Stimulated activated CD4-positive, alpha-beta T cell treated with anti-CD3 and anti-CD28 coated beads, TNF-alpha, amount 100 ng/mL, for 1 hour (primary cell): ENCODE measurements at places on chromosomes 7 and 10.

DNA sequence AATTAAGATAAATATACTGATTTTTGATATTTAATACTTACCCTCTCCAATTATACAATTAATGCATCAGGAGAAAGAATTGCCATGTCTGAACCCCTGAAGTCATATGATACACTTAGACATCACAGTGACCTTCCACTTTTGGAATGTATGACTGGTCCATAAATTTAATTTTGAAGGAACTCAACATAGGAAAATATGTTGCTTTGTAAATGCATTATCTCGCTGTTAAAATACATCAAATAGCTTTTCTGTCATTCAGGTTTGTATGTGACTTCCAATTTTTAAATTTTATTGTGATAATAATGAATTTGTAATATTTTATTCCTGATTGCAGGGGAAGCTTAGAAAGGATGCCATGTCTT, 631.9 kb upstream of the ANKRD30A start:
- no peak for DNase-seq

DNA sequence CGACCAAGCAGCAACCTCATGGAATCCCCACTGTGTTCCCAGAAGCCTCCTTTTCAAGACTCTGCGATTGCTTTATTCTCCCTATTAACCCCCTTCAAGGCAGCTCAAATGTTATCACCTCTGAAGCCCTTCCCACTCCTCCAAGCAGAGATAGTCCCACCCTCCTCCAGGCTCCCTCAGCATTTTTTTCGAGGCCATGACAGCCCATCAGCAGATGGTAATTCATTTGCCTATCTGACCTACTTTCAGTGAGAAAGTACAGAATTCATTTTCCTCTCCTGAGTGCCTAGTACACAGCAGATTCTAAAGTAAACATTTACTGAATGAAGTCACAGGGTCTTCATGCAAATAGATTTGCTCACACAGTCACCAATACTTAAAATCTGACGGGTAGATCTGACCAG, 47.8 kb downstream of the HERPUD2 start:
- DNase-seq = no peak

- DNase-seq = no peak
These were observed 23.0 kb downstream of the VSIR start for GRCh38 chr10:71750124-71750841.

DNA sequence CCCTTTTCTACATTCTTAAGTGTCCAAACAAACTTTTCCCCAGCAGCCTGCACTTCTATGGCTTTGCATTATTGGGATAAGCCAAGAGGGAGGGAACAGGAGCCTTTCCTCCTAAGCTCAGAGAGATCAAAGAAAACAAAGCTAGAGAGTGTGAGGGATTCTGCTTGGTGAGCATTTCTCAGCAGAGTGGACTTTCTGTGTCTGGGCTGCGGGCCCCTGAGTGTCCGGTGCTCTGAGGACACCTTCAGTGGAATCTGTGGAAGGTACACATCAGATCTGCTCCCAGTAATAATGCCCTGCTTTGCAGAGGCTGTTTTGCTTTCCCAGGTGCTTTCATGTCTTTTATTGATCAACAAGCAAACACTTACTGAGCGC, 50.2 kb downstream of the KCNMA1 start:
- no peak for DNase-seq

DNA sequence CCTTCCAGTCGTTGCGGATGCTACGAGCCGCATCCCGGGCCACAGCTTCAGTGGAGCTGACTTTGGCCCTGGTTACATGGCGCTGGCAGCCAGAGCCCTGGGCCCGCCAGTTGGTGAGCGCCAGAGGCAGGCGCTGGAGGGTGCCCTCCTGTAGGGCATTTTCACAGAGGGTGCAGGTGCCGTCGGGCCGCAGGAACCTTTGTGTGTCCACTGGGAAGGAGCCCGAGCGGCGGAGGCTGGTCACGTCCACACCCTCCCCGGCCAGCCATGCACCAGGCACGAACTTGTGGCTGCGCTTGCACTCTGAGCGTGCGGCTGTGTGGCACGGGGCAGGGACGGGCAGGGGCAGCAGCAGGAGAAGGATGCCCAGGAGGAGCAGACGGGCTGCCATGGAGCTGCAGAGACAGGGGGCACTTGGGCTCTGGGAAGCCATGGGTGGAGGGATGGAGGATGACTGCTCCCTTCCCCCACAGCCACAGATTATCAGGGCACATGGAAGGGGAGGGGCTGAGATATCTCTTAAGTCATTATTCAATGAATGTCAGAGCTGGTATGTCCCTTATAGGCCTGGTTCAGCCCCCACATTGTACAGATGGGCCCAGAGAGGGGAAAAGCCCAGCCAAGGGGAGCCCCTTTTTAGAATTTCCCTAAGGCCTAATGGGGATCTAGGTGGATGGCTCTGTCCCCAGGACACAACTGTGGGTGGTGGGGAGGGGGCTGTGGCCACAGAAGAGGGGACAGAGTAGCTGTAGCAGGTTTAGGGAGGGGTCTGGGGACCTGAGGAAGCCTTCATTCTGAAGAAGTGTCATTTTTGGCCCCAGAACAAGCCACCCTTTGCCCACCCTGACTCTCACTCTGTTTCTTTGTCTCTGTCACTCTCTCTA, 1.8 kb downstream of the PRF1 start:
- DNase-seq = no peak

GRCh38 chr10:30662814-30663213, 33.3 kb upstream of the LYZL2 start:
- DNase-seq = no peak

DNA sequence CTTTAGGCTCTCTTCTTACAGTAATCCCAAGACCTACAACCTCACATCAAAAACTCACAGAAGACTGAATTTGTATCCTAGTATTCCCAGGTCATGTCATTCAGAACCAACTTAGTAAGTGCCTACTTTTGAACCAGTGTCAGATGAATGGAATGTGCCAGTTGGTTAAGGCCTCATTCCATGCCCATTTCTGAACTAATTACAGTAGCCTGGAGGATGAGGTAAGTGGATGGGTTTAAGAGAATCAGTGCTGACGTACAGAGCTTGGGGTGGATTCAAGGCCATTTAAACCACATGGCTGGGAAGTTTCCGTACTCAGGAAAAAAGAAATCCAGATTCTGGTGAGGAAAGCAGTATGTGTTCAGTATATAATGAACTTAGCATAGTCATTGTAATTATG, 21.9 kb upstream of the FOXP2 start:
- no peak for DNase-seq

DNA sequence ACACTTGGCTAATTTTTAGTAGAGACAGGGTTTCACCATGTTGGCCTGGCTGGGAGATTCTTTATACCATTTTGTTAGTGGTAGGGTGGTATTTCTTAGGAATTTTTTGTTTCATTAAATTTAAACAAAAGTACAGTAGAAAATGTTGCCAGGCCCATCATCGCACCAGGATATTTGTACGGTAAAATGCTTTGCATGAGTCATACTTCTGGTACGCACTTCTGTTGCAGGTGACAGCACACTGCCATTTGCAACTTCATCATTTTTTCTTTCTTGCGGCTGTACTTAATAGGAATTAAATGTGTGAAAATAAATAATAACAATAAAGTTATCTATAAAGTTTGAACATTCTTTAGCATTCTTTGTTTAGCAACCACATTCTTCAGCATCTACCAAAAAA, 195.6 kb downstream of the SKAP2 start:
- no peak for DNase-seq

- no peak for DNase-seq
These were observed 8.1 kb downstream of the SKIDA1 start for GRCh38 chr10:21517134-21518031.

GRCh38 chr7:128076796-128077271, 45.6 kb upstream of the LRRC4 start:
- DNase-seq = no peak

- no peak for DNase-seq
These were observed 17.8 kb downstream of the SCD start for GRCh38 chr10:100364735-100365391.

DNA sequence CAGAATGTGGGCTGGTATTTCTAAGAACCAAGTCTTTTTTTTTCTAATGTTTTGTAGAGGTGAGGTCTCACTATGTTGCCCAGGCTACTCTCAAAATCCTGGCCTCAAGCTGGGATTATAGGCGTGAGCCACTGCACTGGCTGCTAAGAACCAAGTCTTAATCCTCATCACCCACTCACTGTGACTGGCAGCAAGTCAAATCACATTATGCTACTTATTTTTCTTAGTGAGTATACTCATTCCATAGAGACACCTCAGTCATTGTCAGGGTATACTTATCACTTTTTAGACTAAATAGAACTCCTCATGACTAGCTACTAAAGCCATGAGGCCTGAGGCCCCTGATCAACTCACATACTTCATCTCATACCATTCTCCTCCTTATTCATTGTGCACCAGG, 116.1 kb downstream of the STRA8 start:
- DNase-seq = no peak

GRCh38 chr10:16258291-16259040, 178.3 kb upstream of the PTER start:
- no peak for DNase-seq

GRCh38 chr7:67659091-67659490, 662.5 kb downstream of the TYW1 start:
- DNase-seq = no peak

DNA sequence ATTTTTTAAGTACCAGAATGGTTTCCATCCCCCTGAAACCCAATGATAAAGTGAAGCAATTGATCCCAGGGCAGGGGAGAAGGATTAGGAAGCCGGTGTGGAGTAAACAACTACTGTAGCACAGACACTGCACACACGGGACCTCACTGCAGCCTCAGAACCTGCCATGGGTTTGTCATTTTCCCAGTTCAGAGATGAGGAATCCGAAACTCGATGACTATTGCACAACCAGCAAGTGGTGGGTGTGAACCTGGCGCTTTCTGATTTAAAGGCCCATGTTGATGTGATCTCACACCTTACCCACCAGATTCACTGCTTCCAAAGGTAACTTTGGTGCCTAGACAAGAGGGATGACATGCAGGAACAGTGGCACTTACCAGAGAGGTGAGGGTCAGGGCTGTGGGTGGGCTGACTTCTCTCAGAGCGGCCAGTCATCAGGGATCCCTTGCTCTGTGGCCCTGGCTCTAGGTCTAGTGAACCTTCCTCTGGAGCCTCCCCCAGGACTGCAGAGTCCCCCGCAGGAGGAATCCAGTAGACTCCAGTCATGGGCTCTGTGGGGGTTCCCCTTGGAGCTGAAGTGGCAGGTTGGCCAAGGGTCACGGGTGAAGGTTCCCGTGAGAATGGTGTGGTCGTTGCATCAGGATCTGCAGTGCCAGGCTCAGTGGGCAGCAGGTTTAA, 62.8 kb downstream of the PKD1L1 start:
- no peak for DNase-seq

DNA sequence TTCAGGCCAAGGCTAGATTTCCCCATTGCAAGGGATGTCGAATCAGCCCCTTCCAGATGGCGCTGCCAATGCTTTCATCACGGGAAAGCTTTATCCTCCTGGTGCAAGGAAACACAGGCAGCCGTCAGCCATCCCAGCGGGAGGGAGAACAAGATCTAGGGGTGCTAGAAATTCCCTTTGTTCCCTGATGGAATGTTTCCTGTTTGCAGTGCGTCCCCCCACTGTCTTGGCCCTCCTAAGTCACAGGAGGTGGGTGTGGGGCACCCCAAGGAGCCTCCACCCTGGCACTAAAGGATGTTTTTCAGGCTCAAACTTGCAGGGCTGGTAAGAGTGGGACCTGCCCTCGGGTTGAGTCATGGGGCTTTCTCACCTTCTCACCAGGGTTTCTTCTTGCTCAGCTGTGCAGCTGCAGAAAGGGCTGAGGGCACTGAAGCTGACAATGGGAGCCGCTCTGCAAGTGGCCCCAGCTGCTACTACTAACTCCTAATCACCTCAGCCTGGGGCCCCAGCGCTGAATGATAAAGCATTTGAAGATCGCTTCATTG, 103.6 kb downstream of the PRPF18 start:
- DNase-seq = no peak

DNA sequence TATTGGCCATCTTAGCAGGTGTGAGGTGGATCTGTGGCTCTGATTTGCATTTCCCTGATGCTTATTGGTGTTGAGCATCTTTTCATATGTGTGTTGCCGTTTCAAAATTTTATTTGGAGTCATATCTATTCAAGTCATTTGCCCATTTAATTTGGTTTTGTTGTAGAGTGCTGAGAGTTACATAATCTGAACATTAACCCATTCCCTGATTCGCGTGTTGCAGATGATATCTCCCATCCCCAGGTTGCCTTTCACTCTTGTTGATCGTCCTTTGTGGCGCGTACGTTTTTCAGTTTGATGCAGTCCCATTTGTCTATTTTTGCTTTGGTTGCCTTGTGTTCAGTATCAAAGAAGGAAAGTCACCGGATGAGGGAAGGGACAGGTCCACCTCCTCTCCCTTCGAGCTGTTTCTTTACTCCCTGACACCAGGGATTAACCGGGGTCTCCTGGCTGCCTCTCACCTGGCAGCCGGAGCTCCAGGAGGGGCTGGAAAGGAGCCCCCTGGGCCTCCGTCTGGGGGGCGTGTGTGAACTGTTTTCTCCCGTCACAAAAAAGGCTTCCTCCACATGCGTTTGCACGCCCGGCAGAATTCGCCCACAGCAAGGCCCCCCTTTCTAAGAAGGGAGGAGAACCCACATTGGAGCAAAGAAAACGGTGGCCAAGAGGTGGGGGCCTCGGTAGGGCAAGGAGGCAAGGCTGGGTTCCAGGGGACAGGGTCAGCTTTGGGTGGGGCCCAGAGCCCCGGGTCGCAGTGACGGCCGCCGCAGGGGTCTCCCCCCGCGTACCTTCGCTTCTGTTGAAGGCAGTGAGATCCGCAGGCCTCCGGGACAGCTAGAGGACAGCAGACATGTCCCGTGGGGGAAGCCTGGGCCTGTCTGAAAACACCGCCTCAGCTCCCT, 8.3 kb downstream of the MNX1 start:
- no peak for DNase-seq

DNA sequence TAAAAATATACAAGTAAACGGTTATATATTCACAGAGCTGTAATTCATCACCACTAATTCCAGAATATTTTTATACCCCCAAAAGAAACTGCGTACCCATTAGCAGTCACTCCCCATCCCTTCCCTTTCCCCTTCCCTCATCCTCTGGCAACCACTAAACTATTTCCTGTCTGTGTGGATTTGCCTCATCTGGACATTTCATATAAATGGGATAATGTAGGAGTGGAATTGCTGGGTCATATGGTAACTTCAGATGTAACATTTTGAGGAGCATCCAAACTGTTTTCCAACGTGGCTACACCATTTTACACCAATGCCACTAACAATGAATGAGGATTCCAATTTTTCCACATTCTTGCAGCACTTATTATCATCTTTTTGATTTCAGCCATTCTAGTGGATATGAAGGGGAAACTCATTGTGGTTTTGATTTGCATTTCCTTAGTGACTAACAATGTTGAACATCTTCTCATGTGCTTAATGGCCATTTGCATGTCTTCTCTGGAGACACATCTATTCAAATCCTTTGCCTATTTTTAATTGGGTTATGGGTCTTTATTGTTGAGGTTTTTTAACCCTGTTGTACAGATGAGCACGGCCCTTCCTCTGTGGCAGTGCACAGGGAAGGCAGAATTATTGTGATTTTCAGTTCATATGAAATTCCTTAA, 79.2 kb downstream of the RBM20 start:
- DNase-seq = no peak

GRCh38 chr10:17758896-17759295, 6.9 kb downstream of the TMEM236 start:
- no peak for DNase-seq

- DNase-seq = no peak
These were observed 99.9 kb downstream of the LRRN3 start for GRCh38 chr7:111190804-111191203.

GRCh38 chr7:22996470-22996869, 17.5 kb downstream of the HYCC1 start:
- DNase-seq = no peak
